HT1080 (cell line): ENCODE measurements at places on chromosomes 3 and 15. TPM values are rescaled to one million over a fixed set of nuclear protein-coding genes. Genes with fewer than 3 reads are reported as not detected.
A peak's percentile ranks its signal among the peaks of the same experiment; 100 is the strongest.

GRCh38 chr15:99993262-99993661 is 260.0 kb upstream of the LYSMD4 start:
- DNase-seq, result no peak

GRCh38 chr3:50050361-50050760 is 38.4 kb upstream of the RBM5 start:
- peak; percentile 51 for DNase-seq

GRCh38 chr3:155651489-155652218 is 93.2 kb downstream of the PLCH1 start:
- no peak for DNase-seq

DNA sequence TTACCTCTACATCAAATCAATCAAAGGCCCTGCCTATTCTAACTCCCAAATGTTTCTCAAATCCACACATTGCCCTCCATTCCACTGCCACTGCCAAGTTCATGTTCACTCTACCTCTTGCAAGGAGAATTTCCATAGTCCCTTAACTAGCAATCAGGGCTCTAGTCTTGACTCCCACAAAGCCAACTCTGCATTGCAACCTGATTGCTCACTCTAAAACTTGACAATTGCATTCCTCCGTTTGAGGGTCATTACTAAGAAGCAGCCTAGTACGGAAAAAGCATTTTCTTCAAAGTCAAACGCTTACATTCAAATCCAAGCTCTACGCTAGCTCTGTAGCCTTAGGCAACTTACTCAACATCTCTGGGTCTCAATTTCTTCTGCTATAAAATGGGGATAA is 1.2 kb downstream of the CPA3 start:
- peak; percentile 36 for DNase-seq

- DNase-seq, result no peak
Measured at GRCh38 chr15:28104326-28104725, 5.2 kb upstream of the OCA2 start.

GRCh38 chr3:20080956-20081554 is 40.8 kb downstream of the KAT2B start:
- peak; percentile 40 for DNase-seq

DNA sequence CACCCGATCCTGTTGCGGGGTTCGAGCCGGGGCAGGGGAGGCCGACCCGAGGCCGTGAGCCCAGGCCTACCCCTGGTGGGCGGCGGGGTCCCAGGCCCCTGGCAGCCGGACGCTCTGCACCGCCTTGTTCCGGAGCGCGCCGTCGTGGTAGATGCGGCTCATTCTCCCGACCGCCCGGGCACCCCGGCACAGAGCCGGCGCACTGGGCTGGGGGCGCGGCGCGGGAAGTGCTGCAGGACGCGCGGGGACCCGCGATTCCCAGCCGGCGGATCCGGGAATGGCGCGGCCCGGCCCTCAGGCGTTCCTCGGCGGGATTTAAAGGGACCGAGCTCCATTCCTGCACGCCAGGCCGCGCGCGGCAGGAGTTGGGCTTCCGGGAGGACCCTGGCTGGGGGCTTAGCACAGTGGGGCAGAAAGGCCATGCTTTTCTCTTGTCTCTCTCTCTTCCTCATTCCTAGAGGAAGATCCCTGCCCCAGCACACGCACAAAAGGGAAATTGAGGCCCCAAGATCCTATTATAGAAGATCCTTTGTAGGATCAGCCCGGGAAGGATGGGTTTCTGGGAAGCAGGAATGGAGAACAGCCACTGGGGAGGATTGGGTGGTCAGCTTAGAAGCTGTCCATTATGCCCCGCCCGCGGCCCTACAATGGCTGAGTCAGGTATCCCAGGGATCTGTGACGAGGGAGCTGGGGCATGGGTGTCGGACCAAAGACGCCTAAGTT is at the start of gene ARPIN:
Gene ARPIN, minus strand, starts transcription at position 279 of the 723 bp plus-strand sequence. Its CDS starts 117 bp downstream, at position 162.
- peak; percentile 28 for DNase-seq

The GPR149 gene
- total RNA-seq, result not detected in 2 replicates

The SLC22A14 gene
- not detected in 2 replicates for total RNA-seq
